ENCODE measurements at places on chromosomes 7 and 10.

GRCh38 chr10:92350411-92350810 lies 59.4 kb downstream of the MARCHF5 start:
- DNase-seq = no peak

DNA sequence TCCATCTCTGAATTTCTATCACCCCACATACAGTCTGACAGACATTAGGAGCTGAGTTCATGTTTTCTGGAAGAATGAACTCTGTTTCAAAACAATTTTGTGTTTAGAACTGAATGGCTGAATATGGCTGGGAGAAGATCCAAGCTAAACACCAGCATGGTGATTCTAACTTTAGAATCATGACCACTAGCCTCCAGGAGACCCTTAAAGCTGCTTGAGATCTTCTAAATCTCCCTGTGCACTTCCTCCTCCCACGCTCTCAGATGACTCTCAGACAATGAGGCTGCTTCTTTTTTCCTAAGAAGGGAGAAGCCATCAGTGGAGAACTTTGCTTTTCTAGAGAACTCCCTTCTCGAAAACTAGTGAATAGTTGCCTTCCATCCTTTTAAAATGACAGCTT lies 711.2 kb downstream of the GRID1 start:
- no peak for DNase-seq

DNA sequence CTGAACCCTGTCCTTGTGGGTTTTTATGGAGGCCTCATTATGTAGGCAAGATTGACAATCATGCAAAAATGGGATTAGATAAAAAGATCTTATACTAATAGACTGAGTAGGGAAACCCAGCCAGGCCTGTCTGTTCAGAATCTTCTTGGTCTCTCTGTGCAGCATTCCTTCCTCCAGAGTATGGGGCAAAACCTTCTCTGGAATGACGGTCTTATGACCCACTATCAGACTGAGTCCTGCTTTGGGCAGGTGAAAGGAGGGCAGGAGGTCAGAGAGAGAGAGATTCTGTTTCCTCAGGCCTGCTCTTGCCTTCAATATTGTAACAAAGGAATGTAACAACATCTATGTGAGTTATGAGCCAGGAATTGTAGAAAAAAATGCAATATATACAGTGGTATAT lies 182.6 kb downstream of the DNAJC1 start:
- no peak for DNase-seq

DNA sequence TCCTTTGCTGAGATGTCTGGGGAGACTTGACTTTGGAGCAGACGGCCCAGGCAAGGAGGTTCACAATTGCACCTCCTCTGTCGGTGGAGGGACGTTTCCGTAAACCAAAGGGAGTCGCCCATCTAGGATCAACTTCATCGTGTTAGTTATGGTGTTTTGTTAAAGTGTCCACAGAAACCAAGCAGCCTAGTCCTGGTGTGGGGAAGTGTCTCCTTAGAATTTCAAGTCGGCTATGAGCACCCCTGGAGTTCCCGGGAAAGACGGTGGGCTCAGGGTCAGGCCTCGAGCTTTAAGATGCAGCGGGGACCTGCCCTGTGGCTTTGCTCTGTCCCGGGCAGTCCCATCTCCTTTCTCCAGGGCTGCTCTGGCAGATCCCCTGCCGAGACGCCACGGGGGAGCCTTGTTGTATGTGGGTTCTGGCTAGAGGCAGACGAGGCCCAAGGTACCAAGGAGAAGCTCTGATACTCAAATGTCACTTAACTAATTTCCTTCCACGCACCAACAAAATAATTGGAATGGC lies 319.2 kb downstream of the ADARB2 start:
- DNase-seq = no peak

DNA sequence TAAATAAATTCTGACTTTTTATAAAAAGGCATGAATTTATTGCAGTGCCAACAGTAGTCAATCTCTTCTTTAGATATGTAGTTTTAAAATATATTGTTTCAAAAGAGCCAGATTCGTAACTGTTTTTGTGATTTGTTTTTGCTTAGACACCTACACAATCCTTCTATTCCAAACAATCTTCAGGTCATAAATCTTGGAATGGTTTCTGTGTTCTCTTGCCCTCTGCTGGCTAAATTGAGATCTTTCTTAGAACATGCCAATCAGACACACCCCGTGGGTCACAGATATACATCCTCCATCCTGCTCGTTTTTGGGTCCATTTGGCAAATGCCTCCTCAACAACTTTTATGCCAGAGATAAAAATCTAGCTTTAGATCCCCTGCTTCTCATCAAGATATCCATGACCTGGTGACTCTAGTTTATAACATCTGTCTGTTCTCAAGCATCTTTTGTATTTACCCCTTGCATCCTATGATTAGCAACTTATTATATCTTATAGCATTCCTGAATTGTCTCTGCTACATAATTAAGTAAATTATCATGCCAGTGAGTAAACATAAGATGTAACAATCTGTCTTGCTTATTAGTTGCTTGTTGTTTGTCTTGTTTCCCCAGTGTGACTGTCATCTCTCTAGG lies 35.3 kb upstream of the IFRD1 start:
- DNase-seq = no peak

DNA sequence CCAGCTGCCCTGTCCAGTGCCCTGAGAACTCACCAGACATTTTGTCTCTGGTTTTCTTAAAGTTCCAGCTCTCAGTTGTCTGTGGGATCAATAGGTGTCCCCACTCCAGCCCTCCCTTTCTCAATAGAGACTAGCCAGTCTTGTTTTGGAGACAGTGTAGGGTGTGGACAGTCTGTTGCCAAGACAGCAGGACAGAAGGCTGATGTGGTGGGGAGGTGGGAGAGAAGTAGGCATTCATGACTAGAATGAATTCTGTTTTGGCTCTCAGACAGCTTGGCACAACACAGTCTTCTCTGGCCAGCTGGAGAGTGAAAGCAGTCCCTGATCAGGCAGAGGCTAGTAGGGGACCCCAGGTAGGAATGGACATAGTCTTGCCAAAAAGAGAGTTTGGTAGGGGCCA lies 467.0 kb upstream of the PODXL start:
- DNase-seq = no peak

DNA sequence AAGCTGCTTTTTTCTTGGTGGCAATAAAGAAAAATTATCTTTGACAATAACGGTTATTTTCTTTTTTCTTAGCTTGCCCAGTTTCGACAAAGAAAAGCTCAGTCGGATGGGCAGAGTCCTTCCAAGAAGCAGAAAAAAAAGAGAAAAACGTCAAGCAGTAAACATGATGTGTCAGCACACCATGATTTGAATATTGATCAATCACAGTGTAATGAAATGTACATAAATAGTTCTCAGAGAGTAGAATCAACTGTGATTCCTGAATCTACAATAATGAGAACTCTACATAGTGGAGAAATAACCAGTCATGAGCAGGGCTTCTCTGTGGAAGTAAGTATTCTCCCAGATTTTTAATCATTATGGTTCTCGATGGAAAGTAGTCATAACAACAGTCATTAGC lies 33.0 kb downstream of the AKAP9 start:
- no peak for DNase-seq

GRCh38 chr10:126253611-126253998 lies 134.7 kb downstream of the ADAM12 start:
- DNase-seq = no peak

GRCh38 chr7:28298870-28299518 lies 113.3 kb upstream of the CREB5 start:
- DNase-seq = no peak

All from cortex of kidney (tissue), 1 donor.